ENCODE measurements at places on chromosomes 13 and 19. TPM values are rescaled to one million over a fixed set of nuclear protein-coding genes. Genes with fewer than 3 reads are reported as not detected.

DNA sequence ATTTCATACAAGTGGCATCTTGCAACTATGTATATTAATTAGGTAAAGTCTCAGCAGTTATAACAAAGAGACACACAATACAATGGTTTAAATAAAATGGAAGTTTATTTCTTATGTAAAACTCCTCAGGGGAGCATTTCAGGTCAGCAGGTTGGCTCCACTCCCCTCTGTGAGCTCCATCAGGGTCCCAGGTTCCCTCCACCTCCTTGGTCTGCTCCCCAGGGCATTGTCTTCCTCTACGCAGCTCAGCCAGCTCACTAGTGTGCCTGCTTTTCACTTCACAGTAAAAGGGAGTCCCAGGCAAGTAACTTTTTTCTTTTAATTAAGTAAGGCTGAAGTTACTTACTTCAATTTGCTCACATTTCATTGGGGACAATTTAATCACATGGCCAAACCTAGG lies 135.3 kb upstream of the FNDC3A start:
- H3K36me3 ChIP-seq = no peaks in the 10 kb centered on the region
- DNase-seq = no peak
- H3K4me1 ChIP-seq = no peaks in the 10 kb centered on the region
- no peak overlapping the region for H3K27ac ChIP-seq
- H3K4me3 ChIP-seq = no peak overlapping the region

DNA sequence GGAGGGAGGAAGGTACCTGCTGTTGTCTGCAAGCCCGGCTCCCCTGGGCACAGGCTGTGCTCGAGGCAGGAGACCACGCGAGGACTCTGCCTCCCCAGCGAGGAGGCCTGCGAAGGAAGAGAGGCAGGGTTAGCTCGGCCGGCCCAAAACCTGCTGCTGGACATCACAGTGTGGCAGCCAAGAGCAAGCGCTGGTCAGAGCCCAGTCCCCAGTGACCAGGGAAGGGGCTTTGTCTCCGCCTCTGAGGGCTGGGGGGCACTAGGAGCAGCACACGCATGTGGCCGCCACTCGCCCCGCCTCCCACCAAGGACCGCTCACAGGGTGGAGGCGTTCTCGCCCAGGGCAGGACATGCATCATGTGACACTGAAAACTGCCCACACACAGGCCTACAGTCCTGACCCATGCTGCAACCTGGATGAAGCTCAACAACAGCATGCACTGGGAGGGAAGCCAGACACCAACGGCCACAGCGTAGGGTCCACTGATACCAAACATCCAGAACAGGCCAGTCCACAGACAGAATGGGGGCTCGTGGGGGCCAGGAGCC lies 8.5 kb downstream of the MIER2 start:
- H3K36me3 ChIP-seq = peaks cover 11% of the 10 kb centered on the region
- H3K27me3 ChIP-seq = no peaks in the 10 kb centered on the region
- no peak overlapping the region for H3K27ac ChIP-seq
- H3K4me1 ChIP-seq = no peaks in the 10 kb centered on the region

The ACER1 gene
- not detected for polyA plus RNA-seq

The DMKN gene
- 65.9 TPM for polyA plus RNA-seq

Measured in GM12878 (cell line).